ENCODE measurements at places on chromosomes 2 and 18.

- peak; percentile 6 for DNase-seq
These were observed 49.8 kb downstream of the PTPN4 start for GRCh38 chr2:119809339-119810048.

DNA sequence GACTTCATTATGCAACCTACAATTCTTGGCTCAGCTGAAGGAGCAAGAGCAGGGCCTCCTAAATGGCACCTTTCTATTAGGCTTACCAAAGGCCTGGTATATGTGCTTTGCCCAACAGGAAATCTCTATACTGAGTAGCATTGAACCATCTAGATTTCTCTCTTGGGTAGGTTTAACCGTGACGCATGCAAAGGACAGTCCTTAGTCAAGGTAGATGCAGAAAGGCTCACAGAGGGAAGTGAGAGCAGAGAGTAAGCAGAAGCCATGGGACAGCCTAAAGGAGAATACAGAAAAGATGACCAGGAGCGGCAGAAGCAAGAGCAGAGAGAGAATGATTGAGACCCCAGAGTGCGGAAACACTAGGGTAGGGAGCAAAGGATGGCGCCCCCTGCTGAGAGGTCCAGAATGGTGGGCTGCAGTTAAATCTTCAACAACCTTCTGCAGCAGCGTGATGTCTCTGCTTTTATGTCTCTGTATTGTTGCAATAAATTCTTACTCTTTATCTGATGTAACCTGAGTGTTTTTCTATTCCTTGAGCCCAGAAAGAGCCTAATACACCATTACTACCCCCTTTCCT, 4.7 kb upstream of the OSBPL1A start:
- no peak for DNase-seq

DNA sequence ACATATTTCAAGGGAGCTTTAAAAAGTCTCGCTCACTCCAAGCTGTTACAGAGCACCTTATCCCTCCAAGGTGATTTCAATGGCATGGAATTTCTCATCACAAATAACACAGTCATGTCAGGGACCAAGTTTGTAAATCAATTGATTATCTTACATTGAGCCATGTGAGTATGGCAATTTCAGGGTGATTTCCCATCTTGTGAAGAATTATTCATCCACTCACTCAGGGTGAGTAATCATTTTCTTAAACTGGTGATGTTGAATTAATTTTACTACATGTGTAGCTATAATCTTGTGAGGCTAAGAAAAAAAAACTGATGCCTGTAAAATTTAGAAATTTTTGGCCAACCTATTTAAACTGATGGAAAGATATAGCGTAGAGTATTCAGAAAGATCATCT, 3.3 kb upstream of the ABCA12 start:
- DNase-seq = no peak

- no peak for DNase-seq
These were observed 463.0 kb upstream of the MYT1L start for GRCh38 chr2:2793925-2794560.

GRCh38 chr2:47186351-47186750, 31.2 kb upstream of the STPG4 start:
- no peak for DNase-seq

DNA sequence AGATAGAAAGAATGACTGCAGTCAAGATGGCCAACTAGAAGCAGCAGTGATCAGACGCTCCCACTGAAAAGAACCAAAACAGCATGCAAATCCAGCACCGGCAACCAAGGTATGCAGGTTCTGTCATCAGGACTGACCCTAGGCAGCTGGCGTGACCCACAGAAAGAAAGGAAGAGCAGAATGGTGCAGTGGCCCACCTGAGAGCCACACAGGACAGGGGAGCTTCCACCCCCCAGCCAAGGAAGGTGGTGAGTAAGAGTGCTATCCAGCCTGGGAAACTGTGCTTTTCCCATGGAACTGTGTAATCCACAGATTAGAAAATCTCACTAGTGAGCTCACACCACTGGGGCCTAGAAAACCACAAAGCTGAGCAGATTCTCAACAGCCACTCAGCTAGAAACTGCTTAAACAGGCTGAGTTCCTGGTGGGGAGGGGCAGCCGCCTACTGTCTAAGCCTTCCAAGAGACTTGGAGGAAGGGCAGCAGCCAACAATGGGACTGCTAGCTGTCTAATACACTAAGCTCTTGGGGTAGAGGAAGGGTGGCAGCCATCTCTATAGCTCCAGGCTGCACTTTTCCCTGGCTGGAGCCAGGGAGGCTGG, 127.9 kb downstream of the EVA1A start:
- DNase-seq = no peak

Data from brain (organoid and tissue), 16 donors.